Erythroblast (primary cell): ENCODE measurements at places on chromosomes 1 and 21.

- no peak for DNase-seq
Observed at GRCh38 chr21:41752231-41752681, 14.6 kb downstream of the RIPK4 start.

GRCh38 chr1:11294951-11295350, 22.0 kb downstream of the UBIAD1 start:
- no peak for DNase-seq

- DNase-seq = no peak
Observed at GRCh38 chr1:151984313-151984956, 9.2 kb downstream of the S100A10 start.

DNA sequence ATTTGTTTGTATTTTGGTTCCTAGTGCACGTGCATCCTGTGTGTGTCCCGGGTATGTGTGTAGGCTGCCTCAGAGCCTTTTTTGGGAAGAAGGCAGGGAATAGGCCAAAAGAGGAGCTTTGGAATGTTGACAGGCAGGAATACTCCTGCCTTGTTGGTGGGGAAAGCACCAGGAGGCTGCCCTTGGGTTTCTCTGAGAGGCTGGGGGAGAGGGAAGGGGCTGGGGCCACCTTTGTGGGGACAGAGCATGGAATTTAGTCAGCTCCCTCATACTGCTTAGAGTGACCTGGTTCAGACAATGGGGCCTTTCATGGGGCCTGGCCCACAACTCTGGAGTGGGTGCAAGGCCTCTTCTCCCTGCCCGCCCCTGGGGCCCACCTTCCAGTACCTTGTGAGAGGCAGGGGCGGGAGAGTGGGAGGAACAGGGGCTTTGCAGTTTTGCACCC, 31.3 kb downstream of the ACOT11 start:
- no peak for DNase-seq

GRCh38 chr21:36059823-36060158, 535 bp downstream of the SETD4 start:
- no peak for DNase-seq

DNA sequence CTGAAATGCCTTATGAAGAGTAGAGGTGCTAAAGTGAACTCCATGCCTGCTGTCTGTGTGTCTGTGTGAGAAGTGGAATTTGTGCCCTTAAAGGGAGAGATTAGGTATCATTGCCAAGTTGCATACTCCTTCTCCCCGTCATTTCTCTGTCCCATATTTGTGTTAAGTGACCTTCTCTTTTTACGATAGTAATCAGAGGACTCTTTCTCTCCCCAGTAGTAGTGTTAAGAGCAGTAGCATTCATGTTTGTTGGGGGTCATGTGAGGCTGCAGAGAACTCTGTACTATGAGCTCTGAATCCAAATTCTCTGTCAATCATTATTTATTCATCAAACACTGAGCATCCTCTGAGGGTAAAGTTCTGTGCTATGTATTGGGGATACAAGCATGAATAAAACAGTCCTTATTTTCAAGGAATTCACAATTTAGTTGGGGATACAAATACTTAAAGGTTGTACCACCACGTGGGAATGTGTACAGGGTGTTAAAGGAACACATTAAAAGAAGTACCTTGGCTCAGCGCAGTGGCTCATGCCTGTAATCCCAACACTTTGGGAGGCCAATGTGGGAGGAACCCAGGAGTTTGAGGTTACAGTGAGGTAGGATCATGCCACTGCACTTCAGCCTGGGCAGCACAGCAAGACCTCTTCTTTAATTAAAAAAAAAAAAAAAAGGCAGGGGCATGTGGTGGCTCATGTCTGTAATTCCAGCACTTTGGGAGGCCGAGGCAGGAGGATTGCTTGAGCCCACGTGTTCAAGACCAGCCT, 24.8 kb upstream of the KCNQ4 start:
- no peak for DNase-seq

DNA sequence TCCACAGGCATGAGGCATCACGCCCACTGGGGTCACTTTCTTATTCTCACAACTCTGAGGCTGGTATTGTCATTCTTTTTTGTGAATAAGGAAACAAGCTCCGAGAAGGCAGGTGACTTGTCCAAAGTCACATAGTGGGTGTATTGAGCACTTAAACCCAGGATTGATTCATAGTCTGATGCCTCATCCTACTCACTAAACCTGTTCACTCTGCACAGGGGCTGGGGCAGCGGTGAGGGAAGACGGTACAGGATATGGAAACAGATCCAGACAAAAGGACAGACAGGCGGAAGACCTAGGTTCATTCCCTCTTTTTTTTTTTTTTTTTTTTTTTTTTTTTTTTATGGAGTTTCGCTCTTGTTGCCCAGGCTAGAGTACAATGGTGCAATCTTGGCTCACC, 56.6 kb downstream of the NKAIN1 start:
- no peak for DNase-seq

- no peak for DNase-seq
Observed at GRCh38 chr1:225899044-225899925, 10.3 kb upstream of the LEFTY1 start.

GRCh38 chr1:57198912-57199311, 224.9 kb downstream of the DAB1 start:
- DNase-seq = no peak

GRCh38 chr1:88191917-88192316, 492.2 kb upstream of the PKN2 start:
- DNase-seq = no peak

DNA sequence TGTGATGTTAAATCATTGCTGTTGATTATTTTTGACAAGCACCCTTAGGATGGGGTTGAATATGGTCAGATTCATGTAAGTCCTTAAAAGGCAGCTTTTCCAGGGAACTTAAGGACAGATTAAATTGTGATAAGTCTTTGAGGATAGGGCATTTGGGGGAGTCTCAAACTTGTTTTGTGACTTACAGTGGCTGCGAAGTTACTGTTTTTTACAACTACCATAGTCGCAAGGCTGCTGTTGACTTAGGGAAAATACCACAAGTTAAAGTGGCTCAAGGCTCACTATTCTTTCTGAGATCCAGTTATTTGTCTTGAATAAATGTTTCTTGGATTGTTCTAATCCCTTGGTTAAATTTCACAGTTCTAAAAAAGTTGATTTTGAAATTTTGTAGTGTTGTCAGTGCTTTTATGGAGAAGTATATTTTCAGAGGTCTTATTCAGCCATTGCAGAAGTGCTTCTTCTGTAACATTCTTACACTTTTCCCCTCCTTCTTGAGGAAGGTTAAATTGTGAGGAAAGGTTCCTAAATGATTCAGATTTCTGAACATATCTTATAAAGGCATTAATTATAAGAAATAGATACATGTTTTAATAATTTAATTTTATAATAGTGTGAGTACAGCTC, 47.0 kb upstream of the MPC2 start:
- no peak for DNase-seq

GRCh38 chr21:25462517-25462971, 144.7 kb downstream of the MRPL39 start:
- no peak for DNase-seq

GRCh38 chr1:234612352-234613127, 2.6 kb upstream of the IRF2BP2 start:
- peak; percentile 95 for DNase-seq

DNA sequence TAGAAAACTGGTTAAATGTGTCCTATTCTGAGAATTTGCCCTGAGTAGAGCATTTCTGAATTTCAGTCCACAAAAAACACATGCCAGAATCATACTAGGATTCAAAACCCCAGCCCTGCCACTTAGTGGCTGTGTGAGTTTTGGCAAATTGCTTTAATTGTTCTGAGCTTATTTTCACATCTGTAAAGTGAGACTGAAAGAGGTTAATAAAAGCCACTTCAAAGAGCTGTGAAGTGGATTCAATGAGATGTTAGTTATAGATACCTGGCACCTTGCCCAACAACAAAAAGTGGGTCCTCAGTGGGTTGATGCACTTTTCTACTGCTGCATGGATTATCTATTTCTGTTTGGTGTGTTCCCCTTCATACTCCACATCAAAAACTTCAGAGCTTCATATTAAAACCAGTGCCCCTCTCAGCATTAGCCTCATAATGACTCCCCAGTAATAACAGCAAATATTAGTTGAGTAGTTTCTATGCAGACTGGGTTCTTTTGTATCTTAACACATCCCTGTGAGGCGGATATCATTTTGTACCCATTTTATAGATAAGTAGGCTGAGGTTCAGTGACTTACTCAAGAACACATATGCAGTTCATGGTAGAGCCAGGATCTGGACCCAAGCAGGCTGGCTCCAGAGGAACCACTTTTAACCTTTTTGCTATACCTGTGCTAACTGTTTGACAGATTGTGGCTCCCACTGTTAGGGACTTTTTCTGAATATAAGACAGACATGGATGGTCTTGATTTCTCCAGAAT, 14.2 kb upstream of the ADORA3 start:
- no peak for DNase-seq

DNA sequence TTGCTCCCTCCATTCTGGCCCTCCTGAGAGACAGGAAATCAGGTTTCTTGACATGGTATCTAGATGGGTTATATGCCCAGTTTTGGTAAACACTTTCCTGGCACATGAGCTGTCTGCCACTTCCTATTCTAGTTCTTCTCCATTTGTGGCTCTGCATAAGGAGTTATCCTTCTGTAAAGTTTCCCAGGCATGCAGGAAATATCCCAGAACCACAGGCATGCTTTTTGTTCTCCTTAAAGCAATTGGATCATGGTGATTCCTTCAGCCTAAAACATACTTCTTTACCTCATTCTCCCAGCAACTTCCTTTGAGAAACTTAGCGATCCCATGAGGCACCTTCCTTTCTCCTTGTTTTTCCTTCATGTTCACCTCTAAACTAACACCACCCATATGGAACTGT, 199.8 kb downstream of the CRB1 start:
- no peak for DNase-seq

GRCh38 chr1:201999625-202000238, 10.7 kb upstream of the ELF3 start:
- peak; percentile 66 for DNase-seq

- no peak for DNase-seq
Observed at GRCh38 chr1:53299233-53299632, 28.6 kb downstream of the LRP8 start.

DNA sequence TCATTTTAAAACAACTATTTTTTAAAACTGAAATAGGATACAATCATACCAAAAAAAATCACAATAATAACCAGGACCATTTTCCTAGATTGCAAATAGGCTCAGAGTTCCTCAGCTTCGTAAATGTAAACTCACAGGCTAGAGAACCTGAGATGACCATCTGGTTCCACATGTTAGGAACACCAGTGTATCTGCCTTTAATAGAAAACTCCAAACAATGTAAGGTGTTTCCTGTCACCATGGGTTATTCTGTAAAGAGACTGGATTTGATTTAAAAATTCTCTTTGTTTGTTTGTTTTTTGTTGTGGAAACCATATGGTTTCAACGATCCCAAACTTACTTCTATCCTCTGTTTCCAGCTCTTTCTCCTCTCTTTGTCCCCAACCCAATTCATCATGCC, 197.5 kb downstream of the ZZZ3 start:
- DNase-seq = no peak

GRCh38 chr21:34576041-34576511, 38.8 kb downstream of the RCAN1 start:
- no peak for DNase-seq

- DNase-seq = no peak
Observed at GRCh38 chr1:78370356-78370755, 120.4 kb upstream of the PTGFR start.

DNA sequence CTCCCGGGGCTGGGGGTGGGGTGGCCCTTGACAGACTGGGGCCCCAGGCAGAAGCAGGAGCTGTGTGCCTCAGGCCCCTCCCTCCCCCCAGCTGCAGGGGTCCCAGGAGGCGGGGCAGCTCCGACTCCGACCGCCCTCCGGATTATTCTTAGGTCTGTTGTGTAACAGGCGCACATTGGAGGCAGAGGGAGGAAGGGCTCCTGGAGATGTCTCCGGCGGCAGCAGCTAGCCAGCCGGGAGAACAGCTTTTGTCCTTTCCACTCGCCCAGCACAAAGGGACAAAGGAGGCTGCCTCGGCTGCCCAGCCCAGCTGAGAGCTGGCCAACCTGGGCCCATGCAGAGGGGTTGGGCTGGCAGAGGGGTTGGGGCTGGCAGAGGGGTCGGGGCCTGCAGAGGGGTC, 29.7 kb upstream of the PLCH2 start:
- no peak for DNase-seq

- DNase-seq = no peak
Observed at GRCh38 chr1:7650801-7651200, 120.3 kb upstream of the VAMP3 start.

DNA sequence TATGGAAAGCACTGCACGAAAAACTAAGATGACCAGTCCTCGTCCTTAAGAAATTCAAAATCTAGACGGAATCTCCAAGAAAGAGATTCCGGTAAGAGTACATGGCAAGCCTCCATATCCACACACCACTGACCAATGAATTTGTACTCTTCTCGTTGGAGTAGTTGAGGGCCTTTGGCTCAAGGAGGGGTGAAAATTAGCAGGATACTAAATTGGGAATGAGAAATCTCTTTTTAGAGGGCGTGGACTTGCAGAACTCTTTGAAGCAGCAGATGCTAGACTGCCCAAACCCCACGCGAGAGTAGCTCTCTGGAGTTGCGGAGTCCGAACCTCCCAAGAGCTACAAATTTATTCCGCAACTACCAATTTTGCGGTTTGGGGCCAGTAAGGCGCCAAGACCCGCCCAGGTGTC, 872 bp upstream of the PPP2R5A start:
- no peak for DNase-seq

DNA sequence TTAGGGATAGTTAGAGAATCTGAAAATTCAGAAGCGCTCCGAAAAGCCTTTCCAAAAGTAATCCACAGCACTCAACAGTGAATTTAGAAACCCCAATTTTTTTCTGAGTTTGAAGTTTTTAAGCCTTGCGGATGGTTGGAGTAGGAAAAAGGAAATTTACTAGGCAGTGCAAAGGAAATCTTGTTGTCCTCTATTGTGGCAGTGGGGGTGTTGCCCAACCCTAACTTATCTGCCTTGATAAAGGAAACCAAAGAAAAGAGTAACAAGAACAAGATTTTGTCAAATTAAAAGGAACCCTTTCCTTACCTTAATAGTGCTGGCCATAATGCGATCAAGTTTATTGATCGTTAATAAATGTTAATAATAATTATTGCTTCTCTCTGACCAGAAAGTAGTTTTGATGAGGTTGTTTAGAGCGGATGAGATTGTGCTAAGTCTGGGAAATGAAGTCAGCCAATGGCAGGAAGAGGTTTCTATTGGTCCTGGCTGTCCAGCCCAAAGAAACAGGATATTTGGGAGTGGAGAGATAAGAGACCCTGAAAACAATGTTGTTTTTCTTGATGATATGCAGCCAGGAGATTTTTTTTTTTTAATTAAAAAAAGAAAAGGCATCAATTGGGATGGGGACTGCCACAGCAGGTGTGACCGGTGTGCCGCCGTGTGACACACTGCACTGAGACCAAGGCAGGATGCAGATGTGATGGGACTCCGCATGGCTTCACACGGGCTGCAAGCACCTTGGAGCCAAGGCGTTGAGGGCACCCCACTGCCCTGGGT, at the start of gene ERG:
Gene ERG, minus strand, starts transcription at position 421 of the 777 bp plus-strand sequence. Its CDS starts 97 bp downstream, at position 324.
- DNase-seq = no peak

- no peak for DNase-seq
Observed at GRCh38 chr1:164051782-164052181, 507.2 kb upstream of the PBX1 start.
